ENCODE measurements at places on chromosomes 5 and 9. TPM values are rescaled to one million over a fixed set of nuclear protein-coding genes. Genes with fewer than 3 reads are reported as not detected.

CATSPER3 gene
- 0.37 TPM for total RNA-seq

GRCh38 chr9:129125478-129125877, 14.3 kb downstream of the PTPA start:
- no peak overlapping the region for H3K4me3 ChIP-seq
- H3K4me1 ChIP-seq, result no peaks in the 10 kb centered on the region
- H3K27me3 ChIP-seq, result no peaks in the 10 kb centered on the region
- H3K27ac ChIP-seq, result no peak overlapping the region

- H3K36me3 ChIP-seq, result no peaks in the 10 kb centered on the region
- no peak overlapping the region for H3K27ac ChIP-seq
- no peak overlapping the region for H3K4me3 ChIP-seq
- H3K27me3 ChIP-seq, result no peaks in the 10 kb centered on the region
- no peak for DNase-seq
Observed at GRCh38 chr5:138482638-138483037, 17.4 kb downstream of the EGR1 start.

GRCh38 chr9:79939819-79940218, 368.1 kb downstream of the TLE4 start:
- no peaks in the 10 kb centered on the region for H3K4me1 ChIP-seq
- no peak overlapping the region for H3K27ac ChIP-seq
- H3K4me3 ChIP-seq, result no peak overlapping the region

GRCh38 chr5:56837381-56837780, 22.0 kb downstream of the MAP3K1 start:
- H3K36me3 ChIP-seq, result peaks cover 2% of the 10 kb centered on the region
- H3K4me1 ChIP-seq, result peaks cover 94% of the 10 kb centered on the region
- no peaks in the 10 kb centered on the region for H3K27me3 ChIP-seq
- peak overlapping the region; percentile 71 for H3K4me3 ChIP-seq
- DNase-seq, result no peak
- peak overlapping the region; percentile 74 for H3K27ac ChIP-seq

NKD2 gene
- not detected for total RNA-seq

- H3K27ac ChIP-seq, result no peak overlapping the region
- H3K27me3 ChIP-seq, result no peaks in the 10 kb centered on the region
- no peak overlapping the region for H3K4me3 ChIP-seq
- peaks cover 98% of the 10 kb centered on the region for H3K36me3 ChIP-seq
- H3K4me1 ChIP-seq, result no peaks in the 10 kb centered on the region
Observed at GRCh38 chr9:89390578-89391116, 72.3 kb downstream of the SECISBP2 start.

- no peaks in the 10 kb centered on the region for H3K4me1 ChIP-seq
- no peak overlapping the region for H3K4me3 ChIP-seq
- H3K36me3 ChIP-seq, result no peaks in the 10 kb centered on the region
- no peak for DNase-seq
Observed at GRCh38 chr9:69996967-69997366, 46.7 kb upstream of the MAMDC2 start.

GRCh38 chr9:36923025-36923625, 110.9 kb downstream of the PAX5 start:
- H3K27ac ChIP-seq, result no peak overlapping the region
- H3K4me1 ChIP-seq, result no peaks in the 10 kb centered on the region
- DNase-seq, result no peak
- no peaks in the 10 kb centered on the region for H3K27me3 ChIP-seq
- no peaks in the 10 kb centered on the region for H3K36me3 ChIP-seq

GRCh38 chr5:89071941-89072331, 189.0 kb upstream of the MEF2C start:
- H3K36me3 ChIP-seq, result no peaks in the 10 kb centered on the region
- H3K4me3 ChIP-seq, result no peak overlapping the region
- no peaks in the 10 kb centered on the region for H3K27me3 ChIP-seq
- DNase-seq, result no peak
- H3K4me1 ChIP-seq, result no peaks in the 10 kb centered on the region
- H3K27ac ChIP-seq, result no peak overlapping the region

DNA sequence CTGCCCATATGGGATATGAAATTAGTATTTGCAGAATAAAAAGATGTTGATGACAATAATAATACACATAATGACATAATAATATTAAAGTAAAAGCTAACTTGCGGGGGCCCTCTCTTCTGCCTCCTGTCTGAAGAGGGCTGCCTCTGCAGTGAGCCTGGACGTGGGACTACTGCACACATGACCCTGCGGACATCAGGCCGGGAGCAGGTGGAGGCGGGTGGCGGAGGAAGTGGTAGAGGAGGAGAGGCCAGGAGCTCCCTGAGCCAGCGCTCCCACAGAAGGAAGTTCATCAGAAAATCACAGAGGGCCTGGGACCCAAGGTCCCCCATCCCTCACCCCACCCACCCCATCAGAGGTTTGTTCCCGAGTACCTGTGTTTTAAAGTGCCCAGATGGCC, 60.5 kb downstream of the ROPN1L start:
- H3K27ac ChIP-seq, result no peak overlapping the region
- no peak for DNase-seq
- no peaks in the 10 kb centered on the region for H3K27me3 ChIP-seq
- H3K4me1 ChIP-seq, result no peaks in the 10 kb centered on the region
- no peak overlapping the region for H3K4me3 ChIP-seq

GRCh38 chr5:2381861-2382260, 369.6 kb downstream of the IRX2 start:
- H3K27ac ChIP-seq, result no peak overlapping the region
- DNase-seq, result no peak
- H3K4me1 ChIP-seq, result no peaks in the 10 kb centered on the region

GRCh38 chr9:107093365-107094060, 189.6 kb upstream of the RAD23B start:
- no peak overlapping the region for H3K27ac ChIP-seq
- H3K27me3 ChIP-seq, result no peaks in the 10 kb centered on the region
- no peak overlapping the region for H3K4me3 ChIP-seq

PCDHA9 gene
- total RNA-seq, result not detected

DNA sequence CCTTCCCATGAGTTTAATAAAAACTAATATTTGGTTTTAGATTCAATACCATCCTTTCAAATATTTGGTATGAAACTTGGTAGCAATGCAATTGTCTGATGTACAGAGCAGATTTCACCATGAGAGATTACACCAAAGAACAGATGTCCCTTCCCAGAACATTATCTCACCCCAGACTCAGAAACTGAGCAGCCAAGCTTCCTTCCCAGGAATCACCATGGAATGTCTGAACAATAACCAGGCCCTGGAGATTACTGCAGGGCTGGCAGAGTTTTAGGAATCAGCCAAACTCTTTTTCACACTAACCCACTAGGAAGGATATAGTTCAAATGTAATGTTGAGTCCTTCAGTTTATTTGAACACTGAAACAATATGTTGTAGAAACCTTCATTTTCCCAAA, 23.9 kb downstream of the CLTA start:
- no peaks in the 10 kb centered on the region for H3K27me3 ChIP-seq
- DNase-seq, result no peak
- no peak overlapping the region for H3K27ac ChIP-seq
- H3K4me3 ChIP-seq, result no peak overlapping the region
- H3K36me3 ChIP-seq, result peaks cover 69% of the 10 kb centered on the region

DNA sequence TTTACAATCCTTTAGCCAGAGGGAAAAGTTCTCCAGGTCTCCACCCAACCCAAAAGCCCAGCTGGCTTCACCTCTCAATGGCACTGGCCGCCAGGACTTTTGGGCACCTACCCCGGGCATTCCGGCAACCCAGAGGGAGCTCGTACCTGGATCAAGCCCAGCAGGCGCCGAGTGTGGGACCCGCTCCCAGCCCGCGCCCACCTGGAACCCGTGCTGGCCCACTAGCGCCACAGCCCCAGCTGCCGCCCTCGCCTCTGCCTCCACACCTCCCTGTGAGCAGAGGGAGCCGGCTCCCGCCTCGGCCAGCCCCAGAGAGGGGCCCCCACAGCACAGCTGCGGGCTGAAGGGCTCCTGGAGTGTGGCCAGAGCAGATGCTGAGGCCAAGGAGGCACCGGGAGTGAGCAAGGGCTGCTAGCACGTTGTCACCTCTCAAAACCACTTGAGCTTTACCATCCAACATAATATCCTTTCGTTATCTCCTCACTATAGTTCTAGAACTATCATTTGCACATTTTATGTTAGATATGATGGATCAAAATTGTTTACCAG, 69.7 kb downstream of the GCNT1 start:
- H3K4me3 ChIP-seq, result no peak overlapping the region
- DNase-seq, result no peak
- no peaks in the 10 kb centered on the region for H3K36me3 ChIP-seq
- no peak overlapping the region for H3K27ac ChIP-seq

DNA sequence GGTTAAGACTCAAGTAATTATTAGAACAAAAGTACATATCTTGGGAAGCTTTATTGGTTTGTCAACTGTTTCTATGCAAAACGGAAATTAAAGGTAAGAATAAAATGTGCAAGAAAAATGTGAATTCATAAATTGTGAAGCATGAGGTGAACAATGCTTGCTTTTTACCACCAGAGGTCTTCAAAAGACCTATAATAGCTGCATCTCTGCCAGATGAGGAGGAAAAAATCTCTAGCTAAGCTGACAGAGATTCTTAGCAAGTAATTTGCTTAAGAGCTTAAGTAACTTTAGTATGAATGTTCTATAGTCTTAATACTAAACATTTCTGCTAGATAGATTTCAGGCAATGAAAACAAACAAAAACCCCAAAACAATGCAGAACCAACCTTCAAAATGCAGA, 54.1 kb downstream of the MRPS30 start:
- DNase-seq, result peak; percentile 14
- no peaks in the 10 kb centered on the region for H3K27me3 ChIP-seq
- H3K4me3 ChIP-seq, result no peak overlapping the region

- H3K27me3 ChIP-seq, result no peaks in the 10 kb centered on the region
- no peaks in the 10 kb centered on the region for H3K4me1 ChIP-seq
- H3K36me3 ChIP-seq, result no peaks in the 10 kb centered on the region
- no peak overlapping the region for H3K27ac ChIP-seq
- no peak for DNase-seq
Observed at GRCh38 chr5:32859211-32859641, 148.1 kb downstream of the NPR3 start.

DNA sequence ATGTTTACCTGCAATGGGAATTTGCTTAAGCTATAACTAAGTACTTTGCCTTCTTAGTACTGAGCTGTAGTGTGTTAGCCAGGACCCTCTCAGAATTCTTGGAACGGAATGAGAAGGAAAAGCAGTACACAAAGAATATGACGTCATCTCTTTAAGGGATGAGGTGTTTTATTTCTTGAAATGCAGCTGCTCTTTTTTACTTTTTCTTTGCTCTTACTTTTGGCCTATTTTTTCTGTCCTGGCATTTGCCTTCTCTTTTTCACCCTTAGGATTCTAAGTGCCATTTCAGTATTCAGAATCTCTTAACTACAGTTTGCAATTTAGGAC, 10.1 kb downstream of the KIF2A start:
- H3K4me3 ChIP-seq, result peak overlapping the region; percentile 17
- no peaks in the 10 kb centered on the region for H3K27me3 ChIP-seq
- H3K4me1 ChIP-seq, result peaks cover 78% of the 10 kb centered on the region
- H3K36me3 ChIP-seq, result peaks cover 9% of the 10 kb centered on the region
- no peak for DNase-seq

FBLL1 gene
- total RNA-seq, result not detected

DNA sequence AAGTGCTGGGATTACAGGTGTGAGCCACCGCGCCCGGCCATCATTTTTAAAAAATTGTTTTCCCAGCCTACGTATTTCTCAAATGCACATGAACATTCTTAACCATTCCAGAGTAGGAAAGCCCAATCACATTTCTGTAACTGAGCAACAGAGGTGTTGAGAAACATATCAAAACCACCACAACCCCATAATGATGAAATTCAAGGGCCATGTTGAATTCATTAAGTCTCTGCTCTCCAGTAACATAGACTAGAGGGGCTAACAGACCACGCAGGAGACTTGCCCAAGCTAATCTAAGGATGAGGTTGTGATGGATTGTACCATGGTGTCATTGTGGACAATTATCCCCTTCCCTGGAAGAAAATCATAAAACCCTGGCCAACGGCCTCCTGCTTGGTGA, 52.9 kb downstream of the MYO10 start:
- no peaks in the 10 kb centered on the region for H3K4me1 ChIP-seq
- H3K27me3 ChIP-seq, result peaks cover 2% of the 10 kb centered on the region
- H3K27ac ChIP-seq, result no peak overlapping the region
- H3K36me3 ChIP-seq, result no peaks in the 10 kb centered on the region
- no peak overlapping the region for H3K4me3 ChIP-seq
- DNase-seq, result no peak

- no peak overlapping the region for H3K27ac ChIP-seq
- DNase-seq, result no peak
- H3K4me3 ChIP-seq, result no peak overlapping the region
- H3K36me3 ChIP-seq, result no peaks in the 10 kb centered on the region
Observed at GRCh38 chr5:31986101-31986500, 188.0 kb downstream of the GOLPH3 start.

DNA sequence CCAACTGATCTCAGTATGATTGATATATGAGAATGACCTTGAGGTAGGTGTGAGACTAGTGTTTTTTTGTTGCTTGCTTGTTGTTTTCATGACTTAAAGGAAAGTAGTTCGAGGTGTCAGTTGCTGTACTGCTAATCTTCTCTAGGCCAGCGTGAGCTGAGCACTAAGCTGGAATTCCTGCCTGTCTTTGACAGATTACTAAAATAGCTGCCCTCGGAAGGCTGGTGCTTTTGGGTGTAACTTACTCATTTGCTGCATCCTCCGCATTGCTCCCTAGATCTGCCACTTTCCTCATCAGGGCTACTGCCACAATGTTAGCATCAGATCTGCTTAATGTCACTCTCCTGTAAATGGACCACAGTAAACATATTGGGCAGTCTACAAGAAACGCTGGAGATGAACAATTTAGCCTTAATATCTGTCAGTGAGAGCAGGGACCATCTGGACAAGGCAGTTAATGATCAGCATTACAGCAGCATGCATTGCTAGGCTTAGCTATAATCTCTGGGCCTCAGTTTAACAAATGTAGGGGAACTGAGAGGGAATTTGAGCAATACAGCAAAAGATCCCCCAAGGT, 106.6 kb upstream of the CDH6 start:
- DNase-seq, result no peak
- H3K27ac ChIP-seq, result no peak overlapping the region
- no peaks in the 10 kb centered on the region for H3K4me1 ChIP-seq
- H3K4me3 ChIP-seq, result no peak overlapping the region
- H3K36me3 ChIP-seq, result no peaks in the 10 kb centered on the region
- H3K27me3 ChIP-seq, result no peaks in the 10 kb centered on the region

- DNase-seq, result no peak
- H3K27me3 ChIP-seq, result no peaks in the 10 kb centered on the region
- H3K4me1 ChIP-seq, result no peaks in the 10 kb centered on the region
Observed at GRCh38 chr5:4078544-4078943, 482.9 kb downstream of the IRX1 start.

DNA sequence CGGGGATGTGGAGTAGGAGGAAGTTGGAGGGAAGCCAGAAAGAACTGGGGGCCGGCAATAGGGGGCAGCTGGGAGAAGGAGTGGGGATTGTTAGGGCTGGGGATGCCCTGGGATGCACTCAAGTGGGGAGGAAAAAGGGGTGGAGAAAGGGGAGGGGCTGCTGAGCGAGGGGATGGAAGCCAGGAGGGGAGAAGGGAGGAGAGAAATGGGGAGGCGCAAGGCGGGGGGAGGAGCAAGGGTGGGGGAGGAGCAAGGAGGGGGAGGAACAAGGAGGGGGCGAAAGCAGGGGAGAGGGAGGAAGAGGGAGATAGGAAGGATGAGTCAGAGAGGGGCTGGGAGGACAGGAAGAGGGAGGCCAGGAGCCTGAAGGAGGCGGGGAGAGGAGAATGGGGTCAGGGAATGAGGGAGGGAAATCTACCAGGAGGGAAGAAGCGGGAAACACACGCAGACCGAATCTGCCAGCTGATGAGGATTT, 1.6 kb downstream of the IRX4 start:
- H3K36me3 ChIP-seq, result no peaks in the 10 kb centered on the region
- no peak for DNase-seq
- H3K4me3 ChIP-seq, result no peak overlapping the region
- peaks cover 6% of the 10 kb centered on the region for H3K27me3 ChIP-seq
